ENCODE measurements at places on chromosomes 3 and 15. TPM values are rescaled to one million over a fixed set of nuclear protein-coding genes. Genes with fewer than 3 reads are reported as not detected.

The C3orf20 gene
- total RNA-seq = not detected

The CLPX gene
- total RNA-seq = 19.3 TPM

The UBP1 gene
- 58.6 TPM for total RNA-seq

The HYAL2 gene
- 505 TPM for total RNA-seq
